ENCODE measurements at places on chromosomes 7 and 10.
A peak's percentile ranks its signal among the peaks of the same experiment; 100 is the strongest.

DNA sequence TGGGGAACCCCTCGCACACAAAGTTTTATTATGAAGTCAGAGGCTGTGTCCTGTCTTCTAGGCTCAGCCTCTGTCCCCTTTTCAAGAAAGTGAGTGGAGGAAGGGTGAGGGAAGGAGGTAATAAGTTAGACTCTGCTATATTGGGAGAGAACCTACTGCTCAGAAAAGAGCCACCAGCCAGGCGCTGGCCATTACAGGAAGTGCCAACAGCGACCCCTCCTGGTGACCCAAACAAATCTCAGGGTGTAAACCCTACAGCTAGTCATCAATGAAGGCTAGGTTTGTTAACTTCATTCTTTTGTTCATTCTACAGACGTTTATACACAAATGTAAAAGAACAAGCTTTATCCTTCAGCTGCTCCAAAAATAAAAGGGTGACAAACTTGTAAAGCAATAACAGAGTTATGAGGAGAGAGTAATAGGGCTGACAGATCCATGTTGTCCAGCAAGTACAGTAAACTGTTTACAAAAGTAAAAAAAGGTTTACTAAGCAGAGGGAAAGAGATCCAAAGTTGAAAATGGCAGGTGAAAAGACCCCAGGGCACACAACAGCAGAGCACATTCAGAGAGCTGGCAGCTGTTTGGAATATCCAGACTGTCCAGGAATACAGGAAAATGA is 82.7 kb downstream of the FAM204A start:
- DNase-seq = peak; percentile 46

DNA sequence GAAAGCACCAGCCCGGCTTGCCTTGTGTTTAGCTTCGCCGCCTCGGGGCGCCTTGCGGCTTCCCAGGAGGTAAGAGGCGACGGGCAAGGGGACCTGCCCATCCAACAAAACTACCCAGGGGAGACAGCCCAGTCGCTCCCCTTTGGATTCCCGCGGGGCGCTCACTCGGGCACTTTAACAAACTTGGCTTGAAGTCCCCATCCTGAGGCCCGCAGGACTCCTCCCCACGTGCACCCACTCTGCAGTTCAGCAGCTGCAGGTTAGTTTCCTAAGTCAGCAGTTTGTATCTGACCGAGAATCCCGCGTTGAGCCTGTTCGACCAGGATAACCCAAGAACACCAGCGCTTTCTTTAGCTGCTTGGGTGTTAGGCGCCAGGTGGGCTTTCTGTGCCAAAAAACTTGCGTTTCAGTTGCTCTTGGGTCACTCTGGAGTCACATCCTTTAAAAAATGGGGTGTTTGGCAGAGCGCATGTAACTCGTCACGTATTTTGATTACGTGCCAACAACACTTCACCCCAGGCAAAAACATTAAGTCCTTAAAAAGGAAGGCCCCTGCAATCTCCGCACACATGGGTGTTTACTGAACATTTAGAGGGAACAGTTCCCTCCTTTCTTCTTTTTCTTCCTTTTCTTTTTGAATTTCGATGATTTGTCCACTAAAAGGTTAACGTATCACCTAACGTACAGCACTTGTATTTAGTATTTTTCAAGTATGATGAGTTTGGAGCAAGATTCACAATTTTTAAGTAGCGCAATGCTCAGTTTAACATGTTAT is 876 bp downstream of the DNAH11 start:
- DNase-seq = peak; percentile 15

DNA sequence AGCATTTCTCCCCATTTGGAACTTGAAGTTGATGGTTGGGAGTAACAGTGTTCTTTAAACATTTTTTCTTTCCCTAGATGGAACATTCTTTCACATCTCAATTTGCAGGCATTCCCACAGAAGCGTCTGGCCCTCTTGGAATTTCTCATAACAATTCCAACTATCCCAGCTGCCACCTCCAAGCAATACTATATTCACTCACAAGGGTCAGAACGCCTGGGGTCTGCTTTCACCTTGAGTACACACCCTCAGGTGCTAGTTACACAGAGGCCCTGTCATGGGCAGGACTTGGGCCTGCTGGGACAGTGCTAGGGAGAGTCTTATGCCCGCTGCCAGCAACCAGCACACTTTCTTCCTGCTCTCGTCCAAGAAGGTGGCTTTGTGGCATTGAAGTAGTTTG is 136.5 kb downstream of the JCAD start:
- DNase-seq = no peak

DNA sequence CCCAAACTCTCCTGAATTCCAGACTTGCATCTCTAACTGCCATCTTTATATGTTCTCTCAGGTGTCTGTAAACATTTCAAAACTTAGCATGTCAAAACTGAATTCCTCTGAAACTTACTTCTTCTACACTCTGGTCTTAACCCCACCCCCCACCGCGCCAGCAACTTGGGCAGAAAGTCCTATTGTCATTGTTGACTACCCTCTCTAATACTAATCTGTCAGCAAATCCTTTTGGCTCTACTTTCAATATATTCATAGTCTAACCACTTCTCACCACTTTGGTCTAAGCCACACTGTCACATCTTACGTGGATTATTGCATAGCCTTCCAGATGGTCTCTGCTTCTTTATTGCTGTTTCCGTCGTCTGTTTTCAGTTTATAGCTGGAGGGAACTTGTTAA is 86.6 kb downstream of the AHCYL2 start:
- DNase-seq = no peak

DNA sequence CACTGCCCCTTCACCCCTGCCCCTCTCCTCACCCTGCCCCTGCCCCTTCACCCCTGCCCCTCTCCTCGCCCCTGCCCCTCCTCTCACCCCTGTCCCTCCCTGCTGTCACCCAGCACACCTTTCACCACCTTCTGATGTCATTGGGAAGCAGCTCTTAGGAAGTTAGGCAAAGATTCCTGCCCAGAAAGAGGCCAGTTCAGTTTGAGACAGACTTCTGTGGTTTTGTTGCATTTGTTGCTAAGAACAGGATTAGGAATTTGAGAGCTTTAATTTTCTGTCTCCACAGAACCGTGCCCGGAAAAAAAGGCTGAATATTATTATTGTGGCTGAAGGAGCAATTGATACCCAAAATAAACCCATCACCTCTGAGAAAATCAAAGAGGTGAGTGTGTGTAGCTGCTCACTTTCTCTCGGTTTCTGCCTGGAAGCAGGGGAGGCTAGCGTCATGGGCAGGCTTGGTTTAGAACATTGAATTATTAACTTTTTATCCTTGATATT is 39.6 kb downstream of the PFKP start:
- DNase-seq = no peak

DNA sequence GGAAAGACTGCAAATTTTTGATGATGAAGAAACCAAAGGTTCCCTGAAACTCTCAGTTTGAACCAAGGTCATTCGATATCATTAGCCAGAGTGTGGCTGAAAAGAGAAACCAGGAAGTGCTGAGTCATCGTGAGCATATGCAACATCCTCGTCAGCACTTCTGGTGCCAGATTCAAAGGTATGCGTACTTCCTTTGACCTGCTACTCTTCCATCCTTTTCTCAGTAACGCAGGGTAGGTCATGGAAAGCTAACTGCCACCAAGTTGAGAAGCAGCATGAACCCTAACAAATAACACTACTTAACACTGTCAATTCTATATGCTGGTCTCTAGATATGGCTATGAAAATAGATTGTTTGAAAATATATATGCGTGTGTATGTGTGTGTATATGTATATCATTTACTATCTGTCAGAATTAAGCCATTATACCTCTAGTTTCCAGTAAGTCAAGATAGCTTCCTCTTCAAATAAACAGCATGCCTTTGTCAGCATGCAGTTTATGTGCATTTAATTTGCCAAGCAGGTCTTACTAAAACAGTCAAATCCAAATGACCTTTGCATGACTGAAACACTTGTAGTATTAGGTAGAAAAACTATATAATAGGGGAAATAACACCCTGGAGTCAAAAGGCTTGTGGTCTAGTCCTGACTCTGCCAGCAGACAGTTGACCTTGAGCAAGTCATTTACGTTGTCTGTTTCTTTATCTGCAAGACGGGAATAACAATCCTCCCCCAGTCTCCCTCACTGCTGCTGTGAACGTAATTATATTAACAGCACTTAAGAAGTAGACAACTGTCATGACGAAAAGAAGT is 26.4 kb downstream of the CDK6 start:
- DNase-seq = peak; percentile 88

GRCh38 chr10:9965341-9965740 is 1052.3 kb upstream of the CELF2 start:
- no peak for DNase-seq

DNA sequence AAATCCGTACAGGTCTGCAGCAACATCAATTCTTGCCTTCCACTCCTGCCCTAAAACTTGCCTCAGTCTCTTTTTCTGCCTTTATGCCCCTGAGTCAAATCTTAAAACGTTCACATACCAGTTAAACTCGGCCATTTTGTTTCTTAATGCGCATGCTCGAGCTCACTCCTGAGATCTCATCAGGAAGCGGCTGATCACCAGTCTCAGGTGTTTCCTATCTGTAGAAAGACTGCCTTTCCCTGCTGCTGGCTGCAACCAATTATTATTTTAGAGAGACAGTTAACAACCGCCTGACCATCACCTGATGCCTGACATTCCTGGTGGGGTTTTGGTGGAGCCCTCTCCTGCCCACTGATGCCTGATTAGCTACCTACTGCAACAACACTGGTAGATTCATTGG is 70.2 kb upstream of the TMEM140 start:
- no peak for DNase-seq

DNA sequence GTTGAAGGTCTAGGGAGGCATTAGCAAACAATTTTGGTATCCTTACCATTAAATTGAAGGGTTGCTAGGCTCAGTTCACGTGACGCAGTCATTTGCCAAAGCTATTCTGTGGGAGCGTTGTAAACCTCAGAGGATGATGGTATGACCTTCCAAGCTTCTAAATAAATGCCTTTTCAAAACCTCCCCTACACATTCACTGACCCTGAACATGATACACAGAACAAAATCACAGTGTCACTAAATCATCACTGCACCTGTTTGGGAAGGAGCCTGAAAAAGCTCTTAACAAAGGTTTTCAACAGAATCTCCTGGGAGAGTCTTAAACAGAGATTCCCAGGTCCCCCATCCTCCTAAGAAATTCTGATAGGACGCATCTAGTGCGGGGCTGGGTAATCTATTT is 13.2 kb upstream of the CCDC172 start:
- no peak for DNase-seq

DNA sequence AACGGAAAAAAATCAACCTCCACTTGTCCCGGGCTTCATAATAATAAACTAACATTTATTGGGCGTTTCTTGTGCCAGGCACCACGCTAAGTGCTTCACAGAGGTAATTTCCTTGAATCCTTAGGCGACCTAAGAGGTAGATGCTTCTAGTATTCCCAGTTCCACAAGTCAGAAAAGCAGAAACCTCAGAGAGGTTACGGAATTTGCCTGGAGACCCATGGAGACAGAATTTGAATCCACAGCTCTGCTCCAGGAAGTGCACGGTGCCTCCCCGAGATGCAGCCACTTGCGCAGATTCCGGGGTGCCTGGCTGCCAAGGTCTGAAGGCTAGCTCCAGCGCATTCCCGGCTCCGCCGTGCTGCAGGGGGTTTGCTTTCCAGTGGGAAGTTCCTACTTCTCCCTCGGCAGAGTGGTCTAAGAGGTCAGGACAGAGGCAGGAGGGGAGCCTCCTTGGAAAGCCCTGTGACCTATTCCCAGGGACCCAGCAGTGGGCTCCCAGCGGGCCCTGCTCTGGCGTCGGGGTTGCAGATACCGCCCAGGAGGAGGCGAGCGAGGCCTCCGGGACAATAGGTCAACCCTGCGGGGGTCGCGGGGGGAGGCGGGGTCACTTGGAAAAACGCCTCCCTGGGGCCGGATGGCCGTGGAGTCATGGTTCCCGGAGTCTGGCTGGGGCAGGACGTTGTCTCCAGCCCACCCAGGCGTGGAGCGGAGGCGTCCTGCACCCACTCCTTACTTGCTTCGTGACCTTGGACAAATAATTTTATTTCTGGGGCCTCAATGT is 10.1 kb upstream of the NKX2-3 start:
- no peak for DNase-seq

- DNase-seq = no peak
These were observed 512.6 kb upstream of the SEMA3D start for GRCh38 chr7:85699482-85699881.

- DNase-seq = no peak
These were observed 41.8 kb upstream of the MKI67 start for GRCh38 chr10:128167926-128168520.

- no peak for DNase-seq
These were observed 27.3 kb upstream of the FAM20C start for GRCh38 chr7:164882-165660.

DNA sequence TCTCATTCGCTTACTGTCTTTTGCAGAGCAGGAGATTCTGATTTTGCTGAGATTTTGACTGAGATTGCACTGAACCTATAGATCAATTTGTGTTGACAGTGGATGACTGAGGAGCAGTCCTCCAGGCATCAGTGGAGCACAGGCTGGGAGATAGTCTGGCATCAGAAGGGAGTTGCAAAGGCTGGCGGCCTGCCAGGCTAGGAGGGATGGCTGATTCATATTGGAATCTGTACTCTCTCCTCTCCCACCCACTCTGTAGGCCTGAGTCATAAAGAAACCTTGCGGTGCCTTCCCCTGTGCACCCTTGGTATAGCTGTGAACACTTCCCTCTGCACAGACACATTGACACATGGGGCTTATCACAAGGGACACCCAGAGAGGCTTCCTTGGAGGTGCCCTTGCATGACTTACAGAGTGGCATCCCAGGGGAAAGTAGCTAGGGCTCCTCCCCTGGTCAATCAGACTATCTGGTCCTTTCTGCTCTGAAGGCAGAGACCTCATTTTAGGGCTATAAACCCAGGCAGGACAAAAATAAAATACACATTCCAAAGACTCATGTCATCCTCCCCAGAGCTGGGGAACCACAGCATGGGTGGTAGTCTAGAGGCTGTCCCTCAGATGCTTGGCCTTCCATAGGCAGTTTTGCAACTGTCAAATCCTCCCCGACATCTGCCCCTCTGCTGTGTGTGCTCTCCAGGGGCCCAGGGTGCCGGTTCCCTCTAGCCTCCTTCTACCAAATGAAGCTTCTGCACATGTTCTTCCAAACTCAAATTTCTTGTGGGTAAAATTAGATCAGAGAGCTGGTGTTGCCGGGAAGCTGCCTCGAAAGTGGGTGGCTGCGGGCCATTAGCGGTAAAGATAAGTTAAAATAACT is 37.4 kb upstream of the EEPD1 start:
- no peak for DNase-seq

DNA sequence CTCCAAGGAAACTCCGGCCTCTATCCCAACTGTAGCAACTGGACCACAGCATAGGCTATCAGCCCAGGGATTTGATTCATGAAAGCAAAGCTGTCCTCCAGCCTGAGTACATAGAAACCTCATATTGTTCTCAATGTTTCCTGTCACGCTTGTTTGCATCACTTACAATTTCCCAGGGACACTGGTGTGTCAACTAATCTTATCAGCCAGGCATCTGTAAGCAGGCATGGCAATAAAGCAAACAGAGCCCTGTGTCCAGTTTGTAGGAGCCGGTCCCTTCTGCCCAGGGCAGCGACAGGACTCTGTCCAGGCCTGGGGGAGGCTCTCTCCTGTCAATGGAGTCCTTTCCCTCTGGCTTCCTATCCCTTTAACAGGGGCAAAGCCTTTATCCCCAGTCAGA is 23.0 kb upstream of the CDHR3 start:
- DNase-seq = no peak

- DNase-seq = no peak
These were observed 186.9 kb downstream of the PRPF18 start for GRCh38 chr10:13773496-13774170.

GRCh38 chr7:130733931-130734814 is at the start of gene KLF14:
Gene KLF14, minus strand, starts transcription at chr7:130734207. Its CDS starts 174 bp downstream, at chr7:130734033.
- peak; percentile 59 for DNase-seq

Measured in erythroblast (primary cell).